ENCODE measurements at places on chromosomes 4 and X.

DNA sequence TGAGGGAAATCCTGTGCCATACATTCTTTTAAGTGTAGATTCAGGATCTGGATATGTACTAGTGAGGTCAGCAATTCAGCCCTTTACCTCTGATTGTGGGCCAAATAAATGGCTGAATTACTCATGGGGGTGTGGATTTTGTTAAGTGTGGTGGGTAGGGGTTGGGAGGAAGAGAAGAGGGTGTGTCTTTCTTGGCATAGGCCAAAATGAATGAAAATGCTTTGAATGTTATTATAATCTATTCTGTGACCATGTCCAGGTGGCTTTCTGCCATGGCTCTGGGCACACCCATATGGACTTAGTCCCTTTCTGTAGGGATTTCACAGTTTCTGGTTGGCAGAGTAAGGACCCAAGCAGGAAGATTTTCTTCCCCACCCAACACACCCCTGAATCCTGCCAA lies 244.3 kb downstream of the CBR4 start:
- no peak for DNase-seq

DNA sequence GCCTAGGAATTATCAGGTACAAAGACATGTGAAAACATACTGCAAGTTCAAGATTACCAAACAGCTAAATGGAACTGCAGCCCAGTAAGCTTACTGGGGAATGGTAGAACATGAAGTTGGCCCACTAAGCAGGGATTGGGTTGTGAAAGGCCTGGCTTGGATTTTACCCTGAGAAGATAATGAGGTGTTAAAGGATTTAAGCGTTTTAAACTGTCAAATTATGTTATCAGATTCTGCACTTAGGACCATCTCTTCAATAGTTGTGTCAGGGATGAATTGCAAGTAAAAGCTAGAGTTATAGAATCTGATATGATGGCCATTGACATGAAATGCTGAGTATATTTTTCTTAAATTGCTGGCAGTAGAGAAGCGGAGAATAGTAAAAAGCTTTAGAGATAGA lies 225.7 kb downstream of the GRID2 start:
- DNase-seq = no peak

DNA sequence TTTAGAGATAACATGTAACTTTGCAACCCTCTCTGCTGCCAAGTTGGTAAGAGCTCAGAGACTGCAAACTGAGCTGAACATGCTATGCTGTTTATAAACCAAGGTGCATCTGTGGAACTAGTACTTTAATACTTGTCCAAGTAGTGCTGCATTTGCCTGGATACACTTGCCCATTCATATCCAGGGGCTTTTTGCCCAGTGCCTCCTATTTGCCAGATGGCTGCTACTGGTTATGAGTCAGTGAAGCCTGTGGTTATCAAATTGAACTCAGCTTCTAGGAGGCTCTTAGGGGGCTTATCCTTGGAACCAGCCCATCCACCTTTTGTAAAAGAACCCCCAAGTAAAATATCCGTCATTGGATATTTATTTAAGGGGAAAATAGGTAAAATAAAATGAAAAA lies 79.6 kb downstream of the AFF2 start:
- DNase-seq = no peak

DNA sequence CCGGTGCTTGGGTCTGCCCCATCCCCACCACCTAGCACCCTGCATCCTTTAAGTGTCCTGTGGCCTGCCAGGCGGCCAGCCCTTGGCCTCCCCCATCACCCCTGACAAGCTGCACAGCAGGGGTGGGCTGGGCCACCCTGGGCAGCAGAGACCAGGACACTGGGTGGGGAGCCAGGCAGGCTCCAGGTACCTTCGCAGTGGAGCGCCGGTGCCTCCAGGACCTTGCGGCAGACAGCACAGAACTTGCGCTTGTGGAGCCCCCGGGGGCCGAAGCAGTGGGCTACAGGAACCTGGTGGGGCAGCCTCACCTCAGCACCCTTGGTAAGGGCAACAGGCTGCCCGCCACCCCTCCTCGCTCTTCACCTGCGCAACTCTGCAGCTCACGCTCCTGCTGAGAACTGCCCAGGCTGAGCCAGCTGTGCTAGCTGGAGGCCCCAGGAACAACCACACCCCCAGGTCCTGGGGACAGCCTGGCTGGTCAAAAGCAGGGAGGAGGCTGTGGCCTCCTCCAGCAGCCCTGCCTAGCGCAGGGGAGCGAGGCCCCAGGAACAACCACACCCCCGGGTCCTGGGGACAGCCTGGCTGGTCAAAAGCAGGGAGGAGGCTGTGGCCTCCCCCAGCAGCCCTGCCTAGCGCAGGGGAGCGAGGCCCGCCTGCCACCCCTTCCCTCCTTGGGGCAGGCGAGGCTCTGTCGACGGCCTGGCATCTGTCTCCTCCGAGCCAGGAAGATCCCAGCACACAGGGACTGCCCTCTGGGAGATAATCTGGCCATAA lies 4.6 kb downstream of the DGKQ start:
- DNase-seq = no peak

- no peak for DNase-seq
Observed at GRCh38 chr4:7242766-7243165, 50.4 kb downstream of the SORCS2 start.

- no peak for DNase-seq
Observed at GRCh38 chr4:123867910-123868587, 471.5 kb downstream of the SPRY1 start.

Measured in GM13977 (cell line).